Stimulated activated CD4-positive, alpha-beta T cell treated with anti-CD3 and anti-CD28 coated beads, Interleukin-4, amount 100 ng/mL, for 1 hour (primary cell): ENCODE measurements at places on chromosomes 7 and 10.

DNA sequence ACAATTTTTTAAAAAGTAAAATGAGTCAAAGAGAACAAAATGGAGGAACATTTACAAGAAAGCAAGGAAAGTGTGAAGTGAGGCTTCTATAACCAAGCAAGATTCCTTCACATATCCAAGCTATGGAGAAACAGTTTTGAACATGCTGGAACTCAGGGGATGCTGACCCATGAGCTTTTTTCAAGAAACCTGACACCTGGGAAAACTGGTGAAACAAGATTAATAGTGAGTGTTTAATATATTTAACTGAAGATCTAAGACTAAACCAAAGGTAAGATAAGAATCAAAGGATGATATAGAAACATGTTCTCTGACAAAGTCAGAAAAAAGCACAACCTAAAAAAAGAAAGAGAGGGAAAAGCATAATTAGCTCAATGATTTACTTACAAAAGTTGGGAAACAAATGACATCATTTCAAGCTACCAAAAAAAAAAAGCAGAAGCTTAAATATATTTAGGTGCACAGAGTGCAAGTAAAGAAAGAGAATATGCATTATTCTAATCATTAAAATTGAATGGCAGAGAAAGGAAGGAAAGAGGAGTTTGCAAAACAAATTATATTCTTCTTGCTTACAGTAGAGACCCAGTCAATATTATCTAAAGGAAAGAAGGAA is 24.9 kb downstream of the C7orf25 start:
- DNase-seq = no peak

GRCh38 chr7:135859538-135859937 is 110.9 kb upstream of the FAM180A start:
- DNase-seq = no peak

DNA sequence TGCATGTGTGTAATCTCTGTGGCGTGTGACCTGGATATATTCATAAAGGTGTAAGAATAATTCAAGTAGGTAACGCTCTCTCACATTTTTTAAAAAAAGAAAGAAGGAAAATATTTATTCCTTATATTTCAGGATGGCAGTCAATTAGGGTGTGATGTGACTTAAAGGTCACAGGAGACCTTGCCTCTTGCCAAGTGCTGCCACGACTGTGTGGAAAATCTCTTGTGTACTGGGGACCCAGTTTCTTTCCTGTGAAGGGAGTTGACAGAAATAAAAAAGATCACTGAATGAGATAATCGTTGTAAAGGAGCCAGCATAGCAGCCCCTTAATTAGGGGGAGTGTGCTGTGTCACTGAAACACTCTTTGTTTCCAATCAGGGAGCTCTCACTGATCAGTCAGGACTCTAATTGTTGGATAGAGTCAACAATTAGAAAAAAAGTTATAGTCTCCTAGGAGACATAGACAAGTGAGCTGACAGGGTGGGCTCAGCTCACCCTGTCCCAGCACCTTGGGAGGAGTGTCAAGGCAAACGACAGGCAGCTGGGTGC is 31.1 kb downstream of the PTPRE start:
- no peak for DNase-seq

DNA sequence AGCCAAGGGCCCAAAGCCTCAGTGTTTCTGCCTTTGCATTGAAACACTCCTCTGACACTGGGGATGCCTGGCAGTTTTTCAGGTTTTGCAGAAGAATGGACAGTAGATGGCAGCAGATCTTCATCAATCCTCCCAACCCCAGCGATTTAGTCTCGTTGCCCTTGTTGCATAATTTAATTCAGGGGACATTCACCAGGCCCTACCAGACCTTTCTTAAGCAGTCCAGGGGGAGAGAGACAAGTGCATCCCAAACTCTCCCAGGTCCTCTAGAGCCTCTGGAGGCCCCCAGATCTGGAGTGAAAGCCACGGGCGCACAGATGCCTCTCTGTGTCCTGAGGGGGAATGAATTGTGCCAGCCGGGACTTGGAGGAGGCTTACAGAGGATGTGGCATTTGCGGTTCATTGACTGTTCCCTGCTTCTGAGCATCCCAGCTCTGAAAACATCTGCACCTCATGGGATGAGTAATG is 29.6 kb downstream of the MINDY4 start:
- no peak for DNase-seq

- DNase-seq = no peak
These were observed 12.2 kb upstream of the SVIL start for GRCh38 chr10:29646960-29647461.

- DNase-seq = no peak
These were observed 94.1 kb upstream of the DUSP5 start for GRCh38 chr10:110403593-110403992.

DNA sequence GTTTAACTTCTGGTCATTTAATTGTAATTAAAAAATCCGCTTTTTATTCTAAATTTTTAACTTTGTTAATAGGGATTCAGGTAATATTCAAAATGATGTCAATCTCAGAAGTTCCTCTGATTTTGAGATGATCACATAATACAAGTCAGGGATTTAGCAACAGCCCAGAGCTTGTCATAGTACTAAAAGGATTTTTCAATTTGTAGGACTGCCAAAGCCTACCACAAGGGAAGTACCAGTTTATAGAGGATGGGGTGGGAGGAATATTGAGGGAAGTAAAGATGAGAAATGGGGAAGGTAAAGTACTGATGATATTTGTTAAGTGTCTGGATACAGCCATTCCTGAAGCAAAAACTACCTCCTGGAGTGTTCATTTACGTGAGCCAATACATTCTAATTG is 278.2 kb upstream of the TEX47 start:
- no peak for DNase-seq

DNA sequence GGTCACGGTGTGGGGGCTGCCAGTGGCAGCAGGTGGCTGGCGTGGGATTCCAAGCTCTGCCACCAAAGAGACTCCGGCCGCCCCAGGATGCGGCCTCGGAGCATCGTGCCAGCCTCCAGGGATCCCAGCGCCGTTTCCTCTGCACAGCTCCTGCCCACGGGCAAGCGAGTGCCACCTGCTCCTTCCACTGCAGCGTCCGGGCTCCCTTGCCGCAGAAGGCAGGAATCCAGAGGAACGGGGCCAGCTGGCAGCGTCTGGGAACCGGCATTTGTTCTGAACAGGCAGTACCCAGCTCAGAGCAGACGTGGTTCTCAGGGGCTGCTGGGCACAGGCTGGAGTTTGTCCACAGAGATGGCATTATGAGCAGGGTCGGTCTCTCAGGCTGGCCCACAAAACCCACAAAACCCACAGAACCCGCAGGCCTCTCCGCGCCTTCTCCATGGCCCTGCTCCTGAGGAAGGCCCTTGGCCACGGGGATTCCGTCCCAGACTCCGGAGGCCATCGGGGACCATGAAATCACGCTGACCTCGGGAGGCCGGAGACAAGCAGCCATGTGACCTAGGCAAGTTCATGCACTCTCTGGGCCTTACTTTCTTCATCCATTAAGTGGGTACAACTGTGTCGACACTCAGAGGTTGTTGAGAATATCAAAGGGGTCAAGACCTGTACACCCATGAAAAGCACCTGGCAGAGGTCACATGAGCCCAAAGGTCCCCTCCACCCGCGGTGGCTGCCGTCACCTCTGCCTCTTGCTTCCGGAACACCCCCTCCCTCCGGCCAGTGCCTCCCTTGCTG is 72.1 kb upstream of the TNRC18 start:
- no peak for DNase-seq

DNA sequence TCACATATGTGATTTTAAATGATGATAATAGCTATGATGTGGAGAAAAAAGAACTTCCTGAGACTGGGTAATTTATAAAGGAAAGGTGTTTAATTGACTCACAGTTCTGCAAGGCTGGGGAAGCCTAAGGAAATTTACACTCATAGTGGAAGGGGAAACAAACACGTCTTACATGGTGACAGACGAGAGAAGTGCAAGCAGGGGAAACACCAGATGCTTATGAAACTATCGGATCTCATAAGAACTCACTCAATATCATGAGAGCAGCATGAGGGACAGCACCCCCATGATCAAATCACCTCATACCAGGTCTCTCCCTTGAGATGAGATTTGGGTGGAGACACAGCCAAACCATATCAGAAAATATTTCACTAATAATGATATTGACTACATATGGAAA is 4.1 kb upstream of the LIPN start:
- no peak for DNase-seq

GRCh38 chr10:4213441-4213840 is 428.4 kb upstream of the KLF6 start:
- DNase-seq = no peak

- no peak for DNase-seq
These were observed 306.8 kb downstream of the XPNPEP1 start for GRCh38 chr10:109616359-109616980.

DNA sequence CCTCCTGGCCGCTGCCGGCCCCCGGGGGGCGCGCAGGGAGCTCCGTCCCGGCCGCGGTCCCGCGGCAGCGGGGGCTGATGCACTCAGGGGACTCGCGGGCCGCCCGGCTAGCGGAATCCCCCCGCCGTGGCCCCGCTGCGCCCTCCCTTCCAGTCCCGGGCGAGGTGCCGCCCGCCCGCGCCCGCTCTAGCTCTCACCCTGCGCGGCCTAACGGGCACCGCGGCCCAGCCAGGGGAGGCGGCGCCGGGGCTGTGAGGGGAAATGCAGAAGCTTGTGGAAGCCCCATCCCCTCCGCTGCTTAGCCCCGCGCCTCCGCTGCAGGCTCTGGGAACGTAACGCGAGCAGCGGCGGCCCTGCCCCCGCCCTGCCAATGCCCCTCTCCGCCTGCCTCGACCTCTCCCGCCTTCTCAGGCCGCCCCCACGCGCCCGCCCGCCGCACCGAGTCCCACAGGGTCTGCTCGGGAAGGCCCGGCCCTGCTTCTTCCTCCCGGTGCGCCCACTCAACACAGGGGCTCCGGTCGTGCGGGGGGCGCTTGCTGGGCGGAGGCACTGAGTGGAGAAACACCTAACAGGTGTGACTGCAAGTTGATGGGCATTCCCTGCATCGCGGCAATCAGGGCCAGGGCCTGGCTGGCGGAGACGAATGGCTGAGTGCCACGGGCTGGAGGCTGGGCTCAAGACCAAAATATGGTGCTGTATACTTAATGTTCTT is 384 bp upstream of the TMEM229A start:
- no peak for DNase-seq

GRCh38 chr10:71705582-71705981 is 14.0 kb downstream of the C10orf105 start:
- no peak for DNase-seq

- no peak for DNase-seq
These were observed 349.7 kb downstream of the AUTS2 start for GRCh38 chr7:69947998-69948397.

GRCh38 chr7:3787717-3788264 is 486.7 kb downstream of the SDK1 start:
- DNase-seq = no peak

DNA sequence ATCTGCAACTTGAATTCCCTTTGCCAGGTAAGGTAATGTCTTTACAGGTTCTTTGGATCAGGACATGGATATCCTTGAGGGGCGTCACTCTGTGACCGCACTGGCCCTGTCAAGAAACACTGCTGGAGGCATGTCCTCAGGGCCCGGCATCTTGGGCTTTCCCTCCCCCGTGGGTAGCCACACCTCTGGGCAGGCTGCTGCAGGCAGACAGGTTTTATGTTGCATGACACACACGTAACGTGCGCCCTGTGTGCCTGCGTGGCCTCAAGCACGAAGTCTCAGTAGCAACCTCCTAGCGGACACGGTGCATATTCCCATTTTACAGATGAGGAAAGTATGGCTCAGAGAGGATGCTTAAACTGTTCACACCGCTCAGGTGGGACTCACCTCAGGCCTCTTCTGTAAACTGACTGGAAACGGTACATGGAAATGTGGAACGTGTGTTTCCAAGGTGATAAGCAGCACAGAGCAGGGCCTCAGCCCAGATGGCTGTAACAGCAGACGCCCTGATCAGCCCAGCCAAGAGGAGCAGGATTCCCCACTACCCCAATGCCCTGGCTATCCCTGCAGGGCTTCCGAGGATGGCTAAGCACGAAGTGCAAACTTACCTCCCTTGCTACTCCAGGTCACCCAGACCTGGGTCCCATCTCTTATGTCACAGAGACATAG is 553.6 kb downstream of the TCERG1L start:
- no peak for DNase-seq

DNA sequence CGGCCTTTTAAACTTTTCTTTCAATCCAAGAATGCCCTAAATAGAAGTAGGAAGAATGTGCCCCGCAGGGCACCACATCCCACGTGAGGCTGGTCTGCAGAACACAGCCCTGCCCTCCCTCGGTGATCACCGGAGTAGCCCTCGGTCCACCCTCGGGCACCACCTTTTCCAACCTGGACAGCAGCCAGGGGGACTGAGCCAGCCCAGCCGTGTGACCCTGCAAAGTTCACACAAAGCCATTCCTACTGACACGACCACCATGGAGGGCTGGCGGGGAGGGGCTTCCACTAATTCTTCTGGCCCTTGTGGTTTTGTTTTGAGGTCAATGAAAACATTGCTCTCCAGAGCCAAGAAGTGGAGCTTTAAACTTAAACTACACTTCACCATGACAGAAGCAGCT is 132.2 kb downstream of the TCERG1L start:
- no peak for DNase-seq

GRCh38 chr7:78792006-78792405 is 661.5 kb downstream of the MAGI2 start:
- DNase-seq = no peak

DNA sequence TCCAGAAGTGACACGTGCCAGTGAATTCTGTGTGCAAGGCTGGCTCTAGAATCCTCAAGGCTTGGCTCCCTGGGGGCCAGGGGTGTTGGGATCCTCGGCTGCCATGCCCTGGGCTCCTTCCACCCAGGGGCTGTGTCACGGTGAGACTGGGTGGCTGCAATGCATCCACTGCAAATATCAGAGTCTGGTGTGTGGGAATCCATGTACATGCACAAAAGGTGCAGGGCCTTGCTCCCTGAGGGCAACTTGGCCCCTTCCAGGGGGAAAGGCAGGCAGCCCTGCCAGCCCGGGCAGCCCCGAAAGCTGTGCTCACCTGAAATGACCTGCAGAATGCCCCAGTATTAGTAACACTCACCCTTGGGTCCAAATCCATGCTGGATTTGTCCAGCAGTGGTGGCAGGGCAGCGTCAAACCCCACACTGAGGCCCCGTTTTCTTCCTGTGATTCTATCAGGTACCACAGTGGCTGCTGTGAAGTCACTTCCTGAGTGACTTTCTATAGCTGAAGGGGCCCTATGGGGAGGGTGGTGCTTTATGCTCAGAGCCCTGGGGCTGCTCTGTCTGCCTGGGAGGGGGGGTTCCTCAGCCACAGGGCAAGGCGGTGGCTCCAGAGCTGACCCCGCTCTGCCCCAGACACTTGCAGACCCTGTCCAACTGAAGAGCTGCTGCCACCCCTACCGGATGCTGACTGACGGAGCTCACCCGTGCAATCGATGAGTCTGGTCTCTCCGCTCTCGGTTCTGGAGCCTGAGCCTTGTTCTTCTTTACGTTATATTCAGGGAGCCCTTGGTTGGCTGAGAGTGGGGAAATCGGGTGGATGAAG is 317.7 kb downstream of the GLRX3 start:
- no peak for DNase-seq
